ENCODE measurements at places on chromosomes 1 and 21.

GRCh38 chr1:151001602-151002001 is 5.1 kb downstream of the MINDY1 start:
- no peak for DNase-seq

GRCh38 chr21:42293649-42294272 is 21.4 kb downstream of the TFF3 start:
- no peak for DNase-seq

GRCh38 chr21:35679076-35679475 is 381.2 kb downstream of the SETD4 start:
- DNase-seq: no peak

DNA sequence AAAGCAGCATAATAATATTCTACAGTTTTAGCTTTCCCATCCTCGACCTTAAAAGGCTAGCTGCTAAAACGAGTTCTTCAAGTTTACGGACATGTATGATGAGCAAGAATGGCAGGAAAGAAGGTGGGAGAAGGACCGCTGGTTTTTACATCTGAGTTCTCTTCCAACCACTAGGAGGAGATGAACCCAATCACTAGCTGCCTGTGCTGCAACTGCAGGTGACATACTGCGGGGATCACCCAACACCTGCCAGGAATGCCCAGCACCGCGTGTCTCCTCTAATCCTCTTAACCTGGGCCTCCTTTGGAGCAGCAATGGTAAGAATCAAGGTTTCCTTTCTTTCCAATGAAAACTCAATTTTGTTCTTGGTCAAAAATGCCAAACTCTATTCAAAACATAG is 23.5 kb downstream of the TOR3A start:
- DNase-seq: peak; percentile 8

DNA sequence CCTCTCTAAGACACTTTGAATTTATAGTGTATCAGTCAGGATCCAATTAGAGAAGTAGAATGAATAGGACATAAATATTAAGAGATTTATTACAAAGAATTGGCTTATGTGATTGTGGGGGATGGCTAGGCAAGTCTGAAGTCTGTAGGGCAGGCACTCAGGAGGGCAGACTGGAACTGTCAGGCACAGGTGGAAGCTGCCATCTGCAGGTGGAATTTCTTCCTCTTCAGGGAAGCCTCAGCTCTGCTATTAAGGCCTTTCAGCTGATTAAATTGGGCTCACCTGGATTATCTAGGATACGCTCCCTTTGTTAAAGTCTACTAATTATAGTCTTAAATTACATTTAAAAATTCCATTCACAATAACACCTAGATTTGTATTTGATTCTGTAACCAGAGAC is 92.0 kb upstream of the HAO2 start:
- peak; percentile 88 for DNase-seq

GRCh38 chr1:39141925-39142324 is 62.6 kb upstream of the MACF1 start:
- no peak for DNase-seq

- no peak for DNase-seq
These were observed 1.2 kb downstream of the SCMH1 start for GRCh38 chr1:41240781-41241353.

DNA sequence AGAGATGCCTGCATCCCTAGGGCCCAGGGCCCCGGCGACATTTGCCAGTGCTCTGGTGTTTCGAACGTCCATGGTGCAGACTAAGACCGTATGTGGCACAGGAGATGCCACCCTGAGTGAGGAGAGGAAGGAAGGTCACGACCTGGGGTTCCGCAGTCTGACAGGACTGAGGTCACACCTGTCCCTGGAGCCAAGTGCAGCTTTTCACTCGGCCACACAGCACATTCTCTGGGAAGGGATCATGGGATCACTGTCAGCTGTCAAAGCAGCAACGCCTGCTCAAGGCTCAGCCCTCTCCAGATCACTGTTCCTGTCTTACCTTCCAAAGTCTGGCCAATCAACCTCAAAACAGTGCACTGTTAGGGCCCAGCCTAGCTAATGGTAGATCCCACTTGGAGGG is 243.6 kb downstream of the SIPA1L2 start:
- DNase-seq: no peak

DNA sequence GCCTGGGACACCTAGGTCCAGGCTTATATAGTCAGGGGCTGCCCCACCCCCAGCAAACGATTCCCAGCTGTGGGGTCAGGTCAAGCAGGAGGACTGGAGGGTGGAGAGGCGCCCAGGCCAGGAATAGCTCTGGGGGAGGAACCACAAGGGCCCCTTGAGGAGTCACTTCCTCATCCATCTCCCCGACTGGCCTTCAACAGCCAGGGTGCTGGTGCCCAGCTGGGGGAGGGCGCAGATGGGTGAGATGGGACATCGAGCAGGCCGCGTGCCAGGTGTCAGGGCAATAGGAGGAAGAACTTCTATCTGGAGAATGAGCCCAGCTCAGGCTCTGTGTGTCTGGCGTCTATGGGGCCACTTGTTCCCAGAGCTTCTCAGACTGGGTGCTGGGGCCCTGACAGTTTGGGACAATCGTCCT is 208 bp upstream of the MYBPH start:
- DNase-seq: no peak

DNA sequence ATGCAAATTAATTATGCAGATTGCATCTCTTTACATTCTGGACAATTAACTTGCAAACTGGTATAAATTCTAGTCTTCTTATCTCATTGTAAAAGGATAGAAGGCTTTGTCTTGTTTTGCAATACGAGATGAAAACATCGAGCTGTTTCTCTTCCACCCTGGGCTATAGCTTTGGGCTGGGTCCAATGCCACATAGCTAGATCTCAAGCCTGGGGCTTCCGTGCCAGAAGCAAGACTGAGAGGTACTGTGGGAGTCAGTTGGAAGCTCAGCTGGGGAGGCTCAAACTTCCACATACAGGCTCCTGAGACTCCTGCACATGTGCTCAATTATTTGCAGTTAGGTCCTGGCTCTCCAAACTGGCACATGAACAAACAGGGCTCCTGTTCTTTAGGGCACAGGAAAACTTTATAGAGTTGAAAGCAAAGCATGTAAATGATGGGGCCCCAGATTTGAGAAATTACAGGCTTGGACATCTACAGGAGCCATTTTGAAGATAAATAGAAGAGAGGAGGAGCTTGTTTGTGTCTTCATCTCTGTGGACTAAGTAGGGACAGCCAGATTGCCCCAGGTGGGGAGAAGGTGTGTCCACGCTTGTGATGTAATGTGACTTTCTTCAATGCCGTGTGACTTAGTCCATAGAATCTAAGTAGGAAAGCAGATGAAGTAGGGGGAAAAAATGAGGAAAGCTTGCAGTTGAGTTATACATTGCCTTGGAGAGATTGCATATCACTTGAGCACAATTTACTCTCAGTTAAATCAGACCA is 65.9 kb upstream of the SIPA1L2 start:
- DNase-seq: no peak

DNA sequence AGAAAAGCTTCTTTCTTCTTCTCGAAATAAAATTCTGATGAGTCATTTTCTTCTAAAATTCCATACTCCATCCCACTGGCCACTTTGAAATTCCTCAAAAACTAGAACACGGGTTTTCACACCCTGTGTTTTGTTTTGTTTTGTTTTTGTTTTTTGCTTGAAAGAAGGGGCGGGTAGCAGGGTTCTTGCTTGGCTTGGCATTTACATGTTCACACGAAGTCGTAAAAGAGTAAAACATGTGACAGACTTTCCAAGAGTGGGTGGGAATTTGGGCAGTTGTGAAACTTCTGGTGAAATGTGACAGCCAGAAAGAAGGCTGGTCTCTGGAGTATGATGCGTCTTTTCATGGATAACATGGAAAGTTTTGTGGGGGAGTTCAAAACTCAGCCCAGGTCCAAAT is 47.1 kb upstream of the FMN2 start:
- DNase-seq: no peak

GRCh38 chr21:27320868-27321267 is 354.0 kb upstream of the ADAMTS5 start:
- DNase-seq: peak; percentile 7

DNA sequence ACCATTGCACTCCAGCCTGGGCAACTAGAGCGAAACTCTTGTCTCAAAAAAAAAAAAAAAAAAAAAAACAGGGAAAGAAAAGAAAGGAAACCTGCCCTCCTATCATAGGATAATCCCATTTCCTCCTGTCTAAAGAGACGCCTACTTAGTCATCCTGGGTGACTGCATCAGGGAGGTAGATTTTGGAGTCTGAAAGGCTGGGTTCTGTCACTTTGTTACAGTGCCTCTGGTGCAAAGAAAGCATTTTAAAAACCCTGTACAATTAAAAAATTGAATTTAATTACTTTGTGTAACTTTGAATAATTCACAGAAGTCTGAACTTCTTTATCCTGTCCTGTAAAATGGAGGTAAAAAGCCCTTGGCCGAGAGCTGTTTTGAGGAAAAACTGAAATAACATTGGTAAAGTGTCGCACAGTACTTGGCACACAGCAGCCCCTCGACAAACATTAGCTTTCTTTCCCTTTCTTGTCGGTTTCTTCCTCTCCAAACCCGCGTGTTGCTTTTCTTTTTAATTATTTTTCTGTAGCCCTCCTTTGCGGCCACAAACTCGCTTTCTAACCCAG is 657 bp upstream of the HDAC1 start:
- DNase-seq: no peak
